ENCODE measurements at places on chromosomes 6 and 20. TPM values are rescaled to one million over a fixed set of nuclear protein-coding genes. Genes with fewer than 3 reads are reported as not detected.

SLCO4A1 gene
- not detected for polyA plus RNA-seq

BHLHE23 gene
- not detected for polyA plus RNA-seq

OLIG3 gene
- polyA plus RNA-seq = not detected

ZNF335 gene
- 9.6 TPM for polyA plus RNA-seq

NFKBIL1 gene
- polyA plus RNA-seq = 15.0 TPM

HSD17B8 gene
- 34.3 TPM for polyA plus RNA-seq

GRCh38 chr6:100433726-100434435 lies 30.8 kb downstream of the SIM1 start:
- no peak for DNase-seq

DNA sequence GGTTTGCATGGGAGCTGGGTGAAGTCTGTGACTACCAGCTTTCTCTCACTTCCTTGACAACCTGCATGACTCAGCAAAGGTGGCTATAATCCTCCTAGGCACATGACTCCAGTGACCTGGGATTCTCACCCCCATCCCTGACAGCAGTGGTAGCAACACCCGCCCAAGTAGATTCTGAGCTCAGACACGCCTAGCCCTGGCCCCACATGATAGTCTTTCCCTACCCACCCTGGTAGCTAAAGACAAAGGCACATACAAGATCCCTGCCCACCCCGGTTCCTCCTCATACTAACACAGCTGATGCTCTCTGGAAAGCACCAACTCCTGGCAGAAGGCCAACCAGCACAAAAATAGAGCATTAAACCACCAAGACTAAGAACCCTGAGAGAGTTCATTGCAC lies 25.9 kb upstream of the CRISP1 start:
- no peak for DNase-seq

- no peak for DNase-seq
Measured at GRCh38 chr6:1464781-1465370, 75.5 kb downstream of the FOXF2 start.

DNA sequence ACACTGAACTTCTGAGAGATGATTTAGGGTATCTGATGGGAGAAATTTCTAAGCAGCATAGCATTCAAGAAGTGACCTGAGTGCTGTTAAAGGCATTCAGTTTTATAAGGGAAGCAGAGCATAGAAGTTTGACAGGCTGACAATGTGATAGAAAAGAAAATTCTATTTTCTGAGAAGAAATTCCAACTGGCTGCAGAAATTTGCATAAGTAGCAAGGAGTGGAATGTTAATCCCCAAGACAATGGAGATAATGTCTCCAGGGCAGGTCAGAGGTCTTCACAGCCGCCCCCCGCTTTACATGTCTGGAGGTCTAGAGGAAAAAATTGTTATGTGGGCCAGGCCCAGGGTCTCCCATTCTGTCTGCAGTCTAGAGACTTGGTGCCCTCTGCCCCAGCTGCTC lies 1361.8 kb upstream of the EYS start:
- no peak for DNase-seq

DNA sequence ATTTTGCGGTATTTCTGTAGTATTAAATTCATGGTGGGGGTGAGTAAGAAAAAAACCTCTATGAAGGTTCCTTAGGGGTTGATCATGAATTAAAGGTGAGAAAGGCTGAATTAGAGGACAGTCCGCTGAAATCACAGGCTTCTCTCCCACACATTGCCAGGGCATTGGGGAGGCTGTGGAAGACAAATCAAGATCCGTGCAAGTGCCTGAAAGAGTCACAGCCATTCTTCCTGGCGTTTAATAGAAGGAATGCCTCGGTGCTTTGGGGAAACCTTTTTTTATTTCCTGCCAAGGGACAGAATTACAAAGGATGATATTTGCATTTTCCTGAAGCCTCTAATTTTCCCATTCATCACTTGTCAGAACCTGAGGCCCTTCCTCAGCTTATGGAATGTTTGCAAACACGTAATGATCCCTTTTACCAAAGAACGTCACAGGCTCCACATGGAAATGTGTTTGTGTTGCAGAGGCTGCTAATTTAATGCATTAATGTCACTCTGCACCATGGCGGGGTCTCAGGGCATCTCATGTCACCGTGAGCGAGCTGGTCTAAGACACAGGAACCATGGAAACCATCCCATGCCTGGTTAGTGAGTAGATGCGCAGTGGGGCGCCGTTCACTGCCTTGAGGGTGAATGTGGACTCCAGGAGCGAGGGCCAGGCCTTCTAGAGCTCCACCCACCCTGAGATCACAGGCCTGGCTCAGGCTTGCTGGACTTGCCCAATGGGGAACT lies 185.9 kb upstream of the SULF2 start:
- DNase-seq = no peak

DNA sequence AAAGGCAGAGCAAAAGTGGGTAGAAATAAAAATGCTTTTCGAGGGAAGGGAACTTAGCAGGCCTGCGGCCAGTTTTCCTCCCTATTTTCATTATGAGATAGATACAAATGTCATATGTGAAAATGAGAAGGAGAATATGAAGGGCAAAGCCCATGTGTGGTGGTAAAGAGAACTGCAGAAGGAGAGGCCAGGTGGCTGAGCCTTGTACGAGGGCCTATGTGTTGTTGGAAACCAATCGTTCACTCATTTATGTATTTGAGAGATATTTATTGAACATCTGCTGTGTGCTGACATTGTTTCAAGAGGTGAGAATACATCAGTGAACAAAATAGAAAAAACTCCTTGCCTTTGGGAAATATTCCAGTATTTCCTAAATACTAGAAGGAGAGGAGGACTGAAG lies 147.7 kb downstream of the SH3BGRL2 start:
- DNase-seq = no peak

- no peak for DNase-seq
Measured at GRCh38 chr6:153074761-153075160, 56.3 kb downstream of the RGS17 start.

- DNase-seq = no peak
Measured at GRCh38 chr6:41643899-41644269, 5.6 kb downstream of the MDFI start.

Measured in immature natural killer cell (primary cell).